ENCODE measurements at places on chromosomes 12 and 14.

DNA sequence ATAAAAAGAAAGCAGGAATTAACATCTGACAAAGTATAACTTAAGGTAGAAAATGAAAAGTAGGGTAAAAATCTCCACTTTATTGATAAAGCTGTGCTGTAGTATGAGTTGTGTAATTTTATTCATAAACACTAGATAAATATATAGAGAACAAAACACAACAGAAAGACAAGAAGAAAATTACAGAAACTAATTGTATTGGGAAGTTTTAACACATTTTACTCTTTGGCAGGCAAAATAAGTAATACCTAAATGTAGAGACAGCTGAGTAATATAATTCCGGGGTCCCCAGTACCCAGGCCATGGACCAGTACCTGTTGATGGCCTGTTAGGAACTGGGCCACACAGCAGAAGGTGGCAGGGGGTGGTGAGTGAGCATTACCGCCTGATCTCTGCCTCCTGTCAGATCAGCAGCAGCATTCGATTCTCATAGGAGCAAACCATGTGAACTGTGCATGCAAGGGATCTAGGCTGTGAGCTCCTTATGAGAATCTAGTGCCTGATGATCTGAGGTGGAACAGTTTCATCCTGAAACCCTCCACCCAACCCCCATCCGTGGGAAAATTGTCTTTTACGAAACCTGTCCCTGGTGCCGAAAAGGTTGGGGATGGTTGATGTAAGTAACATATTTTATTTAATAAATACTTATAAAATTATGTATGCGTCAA is 84.4 kb upstream of the ETV6 start:
- no peak for DNase-seq

DNA sequence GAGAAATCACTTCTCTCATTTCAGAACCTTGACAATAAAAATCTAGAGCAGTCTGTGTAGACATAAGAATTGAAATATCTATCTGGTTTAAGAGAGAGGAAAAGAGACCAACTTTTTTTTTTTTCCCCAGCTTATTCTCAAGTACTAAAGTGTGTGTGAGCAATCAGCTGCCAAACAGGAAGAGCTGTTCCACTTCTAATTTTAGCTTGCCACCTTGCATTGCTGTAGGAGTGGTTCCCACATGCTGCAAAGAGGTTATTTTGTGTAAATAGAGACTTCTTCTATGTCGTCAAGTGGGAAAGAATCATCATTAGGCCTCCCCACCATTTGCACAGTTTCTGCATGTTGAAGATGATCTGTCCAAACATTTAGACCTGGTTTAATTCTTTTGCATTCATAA is 142.6 kb downstream of the NPAS3 start:
- DNase-seq: no peak

- DNase-seq: no peak
Observed at GRCh38 chr14:93709249-93709648, 79.0 kb downstream of the PRIMA1 start.

- DNase-seq: no peak
Observed at GRCh38 chr12:42590330-42590934, 886 bp upstream of the PRICKLE1 start.

GRCh38 chr14:53628261-53628660 is 328.4 kb downstream of the BMP4 start:
- no peak for DNase-seq

- DNase-seq: peak; percentile 83
Observed at GRCh38 chr14:23034498-23035302, at the start of gene PSMB5. TSS of gene PSMB5 (minus strand) at chr14:23034900. CDS start at chr14:23034881, 19 bp downstream.

DNA sequence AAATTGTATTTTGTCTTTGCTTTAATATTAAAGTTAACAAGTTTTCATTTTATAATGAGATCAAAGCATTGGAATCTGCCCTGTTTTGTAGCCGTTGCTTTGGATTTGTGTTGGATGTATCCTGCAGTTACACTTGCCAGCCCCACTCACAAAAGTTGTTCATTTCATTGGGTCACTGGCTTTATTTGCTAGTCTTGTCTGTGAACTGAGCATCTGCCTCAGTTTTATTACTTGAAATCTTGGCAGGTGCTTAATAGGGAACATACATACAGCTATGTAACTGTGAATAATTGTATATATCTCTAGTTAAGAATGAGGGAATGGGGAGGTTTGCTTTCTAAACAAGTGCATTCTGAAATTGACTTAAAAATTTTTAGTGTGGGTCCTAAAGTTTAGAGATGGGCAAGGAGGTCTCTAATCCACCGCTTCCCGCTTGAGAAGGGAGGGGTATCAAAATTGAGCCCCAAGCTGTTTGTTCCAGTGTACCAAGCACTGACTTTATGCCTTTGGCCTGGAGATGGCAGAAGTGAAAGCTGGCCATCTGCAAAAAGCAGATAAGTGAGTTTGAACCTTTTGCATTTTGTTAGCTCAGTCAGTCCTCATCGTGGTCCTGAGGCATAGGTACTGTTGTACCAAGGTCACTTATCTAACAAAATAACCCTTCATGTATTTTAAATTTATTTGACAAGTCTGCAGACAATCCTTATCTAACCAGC is 9.3 kb downstream of the EIF5 start:
- no peak for DNase-seq

DNA sequence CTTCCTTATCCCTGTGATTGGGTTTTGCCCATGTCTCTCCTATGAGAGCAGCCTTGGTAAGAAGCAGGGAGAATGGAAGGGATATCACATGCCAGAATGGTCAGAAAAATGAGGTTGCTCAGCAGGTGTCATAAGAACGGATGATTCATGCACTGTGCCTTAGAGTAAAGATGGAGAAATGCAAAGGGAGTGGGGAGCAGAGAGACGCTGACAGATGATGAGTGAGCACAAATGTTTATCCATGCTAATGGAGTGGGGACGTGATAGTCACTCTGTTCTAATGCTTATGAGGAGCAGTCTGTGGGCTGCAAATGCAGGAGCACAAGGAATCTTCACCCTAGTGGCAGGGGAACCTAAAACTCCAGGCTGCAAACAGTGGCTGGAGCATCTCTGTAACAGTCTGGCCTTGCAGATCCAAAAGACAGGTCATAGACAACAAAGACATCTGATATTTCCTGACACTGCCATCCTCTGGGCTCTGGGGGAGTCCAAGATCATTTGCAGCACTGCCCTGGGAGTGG is 243.2 kb downstream of the CACNA1C start:
- DNase-seq: no peak

- DNase-seq: no peak
Observed at GRCh38 chr14:63134801-63135200, 69.4 kb upstream of the RHOJ start.

DNA sequence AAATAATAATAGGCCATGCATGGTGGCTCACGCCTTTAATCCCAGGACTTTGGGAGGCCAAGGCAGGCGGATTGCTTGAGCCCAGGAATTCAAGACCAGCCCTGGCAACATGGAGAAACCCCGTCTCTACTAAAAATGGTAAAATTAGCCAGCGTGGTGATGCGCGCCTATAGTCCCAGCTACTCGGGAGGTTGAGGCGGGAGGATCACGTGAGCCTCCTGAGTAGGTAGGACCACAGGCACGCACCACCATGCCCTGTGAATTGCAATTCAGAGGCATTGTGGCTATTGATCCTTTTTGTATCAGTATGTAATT is 2.3 kb downstream of the ARHGDIB start:
- no peak for DNase-seq

DNA sequence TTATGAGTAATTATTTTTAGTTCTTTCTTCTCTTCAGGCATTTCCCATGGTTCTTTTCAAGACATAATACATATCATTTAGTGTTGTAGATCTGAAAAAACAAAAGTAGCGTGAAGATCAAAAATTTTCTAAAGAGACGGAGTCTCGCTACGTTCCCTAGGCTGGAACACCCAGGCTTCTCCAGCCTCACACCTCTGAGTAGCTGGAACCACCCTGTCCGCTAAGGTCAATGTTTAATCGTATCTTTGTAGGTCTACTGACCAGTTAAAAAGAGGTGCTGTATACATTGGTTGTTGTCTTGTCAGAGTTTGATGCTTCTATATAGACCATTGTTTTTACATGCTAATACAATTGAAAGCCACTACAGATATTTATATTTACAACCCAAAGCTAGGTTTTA is 1.3 kb upstream of the HIF1A start:
- DNase-seq: no peak

DNA sequence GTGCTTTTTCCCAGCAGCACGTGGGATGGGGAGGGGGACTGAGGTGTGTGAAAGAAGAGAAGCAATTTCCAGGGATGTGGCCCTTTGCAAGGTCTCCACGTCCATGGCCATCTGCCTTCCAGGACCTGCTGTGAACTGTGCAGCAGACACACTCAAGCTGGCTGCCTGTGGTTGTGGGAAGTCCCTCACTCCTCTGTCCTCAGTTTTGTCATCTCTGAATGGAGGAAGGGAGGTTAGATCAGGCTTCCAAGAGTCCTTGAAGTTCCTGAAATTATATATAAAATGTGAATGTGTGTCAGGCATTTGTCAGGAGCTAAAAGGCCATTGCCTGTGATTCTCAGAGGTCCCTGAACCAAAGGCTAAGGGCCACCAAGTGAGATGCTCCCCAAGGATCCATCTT is 328.2 kb downstream of the CACNA1C start:
- no peak for DNase-seq

- no peak for DNase-seq
Observed at GRCh38 chr12:108839018-108839889, 18.1 kb downstream of the SSH1 start.

GRCh38 chr14:54730156-54730961 is 163.4 kb downstream of the SAMD4A start:
- peak; percentile 25 for DNase-seq

DNA sequence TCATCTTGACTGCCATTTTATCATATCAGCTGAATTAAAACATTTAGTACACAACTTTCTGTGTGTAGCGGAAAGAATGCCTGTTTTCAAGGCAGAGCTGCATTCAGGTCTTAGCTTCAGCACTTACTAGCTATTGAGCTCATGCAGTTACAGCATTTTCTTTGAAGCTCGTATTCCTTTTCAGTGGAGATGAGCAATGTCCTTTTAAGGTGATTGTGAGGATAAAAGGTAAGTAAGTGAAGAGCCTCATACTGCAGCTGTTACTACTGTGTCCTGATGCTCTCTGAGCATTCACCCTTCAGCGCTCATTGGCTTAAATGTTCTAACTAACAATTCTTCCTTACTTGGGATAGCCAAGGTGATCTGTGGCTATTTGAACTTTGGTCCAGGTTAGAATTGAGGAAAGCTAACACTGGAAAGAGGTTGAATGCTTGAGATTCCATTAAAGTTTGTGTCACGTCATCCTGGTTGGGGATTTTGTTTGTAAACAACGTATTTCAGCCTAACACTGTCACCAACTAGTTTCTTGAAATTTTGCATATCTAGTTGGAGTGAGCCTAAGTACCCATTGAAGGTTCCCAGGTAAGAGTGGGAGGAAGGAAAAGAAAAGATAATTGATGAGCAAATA is 71.4 kb downstream of the PAPOLA start:
- no peak for DNase-seq

- no peak for DNase-seq
Observed at GRCh38 chr12:3757261-3757660, 4.4 kb upstream of the CRACR2A start.

- DNase-seq: no peak
Observed at GRCh38 chr12:77003246-77003645, 62.1 kb downstream of the E2F7 start.

- DNase-seq: no peak
Observed at GRCh38 chr12:56118688-56119357, 757 bp downstream of the ZC3H10 start.

DNA sequence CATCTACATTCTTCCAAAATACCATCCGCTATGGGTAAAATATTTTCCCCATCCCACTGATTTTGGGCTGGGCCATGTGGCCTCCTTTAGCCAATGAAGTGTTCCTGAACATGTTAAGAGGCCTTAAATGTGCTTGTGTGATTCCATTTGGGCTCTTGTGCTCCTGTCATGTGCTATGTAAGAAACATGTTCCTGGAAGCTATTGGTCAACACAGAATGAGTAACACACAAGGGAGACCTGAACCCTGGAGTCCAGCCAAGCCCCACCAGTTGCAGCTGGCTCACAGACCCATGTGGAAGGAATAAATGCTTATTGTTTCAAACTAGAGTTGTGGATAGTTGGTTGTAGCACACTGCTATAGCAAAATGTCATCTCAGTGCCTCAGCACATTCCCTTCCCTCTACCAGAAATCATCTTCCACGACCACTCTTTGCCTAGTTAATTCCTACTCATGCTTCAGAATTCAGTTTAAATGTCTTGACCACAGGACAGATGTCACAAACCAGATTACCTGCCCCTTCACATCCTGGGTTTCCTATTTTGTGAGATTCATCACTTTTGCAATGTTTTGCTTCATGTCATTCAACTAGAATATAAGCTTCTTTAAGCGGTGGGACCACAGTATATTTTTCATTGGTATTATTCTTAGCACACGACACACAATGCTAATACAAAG is 217.3 kb upstream of the EEA1 start:
- DNase-seq: no peak

- DNase-seq: no peak
Observed at GRCh38 chr14:89179891-89180404, 237.1 kb downstream of the FOXN3 start.

GRCh38 chr12:12889701-12890100 is 1.7 kb upstream of the GPRC5A start:
- no peak for DNase-seq

- no peak for DNase-seq
Observed at GRCh38 chr12:88753066-88753465, 172.8 kb upstream of the KITLG start.

DNA sequence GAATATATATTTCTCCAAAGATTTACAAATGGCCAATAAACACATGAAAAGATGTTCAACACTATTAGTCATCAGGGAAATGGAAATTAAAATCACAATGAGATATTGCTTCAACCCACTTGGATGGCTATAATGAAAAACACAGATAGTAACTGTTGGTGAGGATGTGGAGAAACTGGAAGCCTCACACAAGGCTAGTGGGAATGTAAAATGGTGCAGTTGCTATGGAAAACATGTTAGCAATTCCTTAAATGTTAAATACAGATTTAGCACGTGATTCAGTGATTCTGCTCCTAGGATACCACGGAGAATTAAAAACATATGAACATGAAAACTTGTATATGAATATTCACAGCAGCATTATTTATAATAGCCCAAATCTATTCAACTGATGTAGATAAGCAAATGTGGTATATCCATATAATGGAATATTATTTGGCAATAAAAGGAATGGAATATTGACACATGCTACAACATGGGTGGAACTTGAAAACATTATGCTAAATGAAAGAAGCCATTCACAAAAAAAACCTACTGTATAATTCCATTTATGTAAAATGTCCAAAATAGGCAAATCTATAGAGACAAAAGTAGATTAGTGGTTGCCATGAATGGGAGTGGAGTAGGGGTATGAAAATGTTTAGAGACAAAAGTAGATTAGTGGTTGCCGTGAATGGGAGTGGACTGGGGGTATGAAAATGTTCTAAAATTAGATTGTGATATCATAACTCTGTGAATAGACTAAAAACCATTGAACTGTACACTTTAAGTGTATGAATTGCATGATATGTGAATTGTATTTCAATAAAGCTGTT is 227.1 kb upstream of the DDHD1 start:
- no peak for DNase-seq

All from stimulated activated CD4-positive, alpha-beta T cell treated with anti-CD3 and anti-CD28 coated beads, Interleukin-4, amount 100 ng/mL, for 48 hours (primary cell).